ENCODE measurements at places on chromosomes 5 and 9.

DNA sequence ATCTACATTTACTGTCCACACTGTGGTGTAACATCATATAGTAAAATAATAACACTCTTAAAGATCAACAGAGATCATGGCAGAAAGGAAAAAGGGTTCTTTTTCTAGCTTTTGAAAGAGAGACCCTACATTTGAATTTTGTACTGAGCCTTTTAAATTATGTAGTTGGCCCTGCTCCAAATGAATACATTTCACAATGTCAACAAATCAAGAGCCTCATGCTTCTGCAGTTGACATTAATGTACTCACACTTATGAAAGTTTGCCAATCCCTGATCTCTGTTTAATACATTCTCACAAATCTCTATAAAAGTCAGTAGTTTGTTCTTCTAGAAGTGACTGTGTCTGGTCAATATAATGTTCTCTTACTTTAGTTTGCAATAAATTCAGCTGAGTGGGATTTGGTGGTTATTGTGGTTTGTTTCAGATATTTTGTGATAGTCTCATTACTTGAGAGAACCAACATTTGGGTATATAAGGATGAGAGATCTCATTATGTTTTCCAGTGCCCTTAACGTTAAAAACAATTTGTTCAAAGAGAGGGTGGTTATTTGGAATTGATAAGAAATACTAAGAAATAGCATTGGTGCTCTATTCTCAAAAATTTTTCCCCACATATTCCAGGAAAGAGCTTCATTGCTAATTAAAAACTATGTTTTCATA, 277.8 kb upstream of the FTMT start:
- DNase-seq: no peak

GRCh38 chr5:10645146-10645545, 81.3 kb downstream of the ANKRD33B start:
- no peak for DNase-seq

- no peak for DNase-seq
These were observed 47.3 kb upstream of the CEP78 start for GRCh38 chr9:78188594-78188993.

GRCh38 chr5:111472579-111472978, 39.8 kb downstream of the STARD4 start:
- no peak for DNase-seq
